ENCODE measurements at places on chromosomes 4 and X.
A peak's percentile ranks its signal among the peaks of the same experiment; 100 is the strongest.

DNA sequence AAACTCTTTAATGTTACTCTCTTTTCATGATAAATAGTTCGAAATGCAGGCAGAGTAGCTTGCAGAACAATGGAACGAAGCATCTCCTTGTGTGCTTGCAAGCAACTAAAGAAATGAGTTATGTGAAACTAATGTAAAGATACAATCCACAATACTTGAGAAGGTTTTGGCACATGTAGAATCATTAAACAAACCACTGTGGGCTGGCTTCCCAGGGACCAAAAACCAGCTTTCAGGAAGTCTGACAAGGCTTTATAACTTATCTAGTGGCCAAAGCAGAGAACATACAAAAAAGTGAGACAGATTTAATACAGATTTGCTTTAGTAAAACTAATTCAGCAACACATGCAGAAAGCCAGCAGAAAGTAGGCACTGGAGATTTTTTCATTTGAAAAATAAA, 1673.8 kb upstream of the AGA start:
- DNase-seq, result no peak

- DNase-seq, result no peak
These were observed 6.5 kb downstream of the FUNDC1 start for GRCh38 chrX:44536198-44536597.

DNA sequence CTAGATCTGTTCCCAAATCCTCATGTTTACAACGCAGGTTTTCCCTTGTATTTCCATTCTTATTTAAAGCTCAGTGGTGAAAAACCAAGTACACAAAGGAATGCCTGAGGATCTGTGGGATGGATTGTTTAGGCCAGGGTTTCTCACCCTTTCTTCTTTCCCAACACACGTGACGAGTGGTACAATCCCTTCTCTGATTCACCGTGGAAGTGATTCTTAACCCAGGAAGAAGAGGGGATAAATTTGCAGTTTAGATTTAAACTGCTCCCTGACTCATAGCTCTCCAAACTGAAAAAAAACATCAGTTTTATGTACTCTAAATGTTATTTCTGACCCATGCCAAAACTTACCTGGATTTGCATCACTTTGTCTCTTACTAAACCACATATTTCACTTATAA, 17.0 kb downstream of the PAQR3 start:
- DNase-seq, result no peak

GRCh38 chrX:155027509-155028066, 944 bp downstream of the FUNDC2 start:
- peak; percentile 14 for DNase-seq

DNA sequence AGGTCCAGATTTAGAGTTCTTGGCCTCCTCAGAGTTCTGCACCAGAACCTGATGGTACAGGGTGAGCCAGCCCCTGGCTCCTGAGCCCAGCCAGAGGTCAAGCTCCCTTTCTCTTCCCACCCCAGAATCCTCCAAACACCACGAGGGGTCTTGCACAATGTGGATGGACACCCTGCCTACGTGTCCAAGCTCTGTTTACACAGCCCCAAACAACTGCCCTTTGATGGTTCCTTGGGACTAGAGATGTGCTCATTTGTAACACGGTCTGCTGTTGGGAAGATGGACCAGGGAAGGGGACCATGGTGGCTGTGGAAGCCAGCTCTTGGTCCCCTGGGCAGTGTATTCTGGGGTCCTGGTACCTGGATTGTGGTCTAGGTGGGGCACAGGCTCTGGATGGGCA, 40.0 kb upstream of the RPS6KA3 start:
- DNase-seq, result no peak

- DNase-seq, result no peak
These were observed 127.9 kb downstream of the NEK1 start for GRCh38 chr4:169484485-169484884.

- no peak for DNase-seq
These were observed 96.2 kb upstream of the CCSER1 start for GRCh38 chr4:90030953-90031352.

- no peak for DNase-seq
These were observed 249.2 kb upstream of the RPS6KA3 start for GRCh38 chrX:20515841-20516461.
